ENCODE measurements at places on chromosomes 12 and 14.

- DNase-seq: no peak
These were observed 64.6 kb downstream of the EP400 start for GRCh38 chr12:132014092-132014914.

GRCh38 chr14:95097385-95097784 lies 59.9 kb downstream of the DICER1 start:
- no peak for DNase-seq

DNA sequence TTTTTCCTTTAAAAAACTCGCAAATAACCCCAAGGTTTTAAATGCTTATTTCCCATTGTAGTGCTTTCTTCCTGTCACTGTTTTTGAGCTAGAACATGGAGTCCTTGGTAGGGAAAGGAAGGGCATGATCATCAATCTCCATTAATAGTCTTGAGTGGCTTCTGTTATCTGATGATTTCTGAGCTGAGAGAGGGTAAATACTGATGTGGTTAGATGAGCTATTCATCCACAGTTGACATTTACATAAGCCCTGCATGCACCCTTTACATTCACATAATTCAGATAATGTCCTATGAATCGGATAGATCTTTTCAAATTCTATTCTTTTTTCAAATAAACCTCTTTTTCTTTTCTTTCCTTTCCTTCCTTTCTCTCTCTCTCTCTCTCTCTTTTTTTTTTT lies 81.4 kb downstream of the NTN4 start:
- DNase-seq: no peak

- no peak for DNase-seq
These were observed 2.1 kb upstream of the RNASE13 start for GRCh38 chr14:21036751-21037150.

- DNase-seq: no peak
These were observed 2.4 kb downstream of the WASHC3 start for GRCh38 chr12:102059343-102059742.

DNA sequence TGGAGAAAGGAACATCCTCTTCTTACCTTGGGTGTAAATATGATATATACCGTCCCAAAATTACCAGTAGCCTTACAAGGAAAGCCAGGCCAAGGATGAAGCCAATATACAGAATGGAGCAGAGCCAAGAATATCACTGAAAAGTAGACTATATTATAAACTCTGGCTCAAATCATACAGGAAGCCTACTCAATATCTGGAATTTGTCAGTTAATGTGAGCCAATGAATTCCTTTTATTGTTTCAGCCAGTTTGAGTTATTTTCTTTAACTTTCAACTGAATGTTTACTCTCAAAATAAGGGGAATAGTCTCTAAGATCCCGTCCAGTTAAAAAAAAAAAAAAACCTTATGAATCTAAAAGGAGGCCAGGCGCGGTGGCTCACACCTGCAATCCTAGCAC lies 9.8 kb upstream of the DENND5B start:
- no peak for DNase-seq
